ENCODE measurements at places on chromosomes 6 and 20.

DNA sequence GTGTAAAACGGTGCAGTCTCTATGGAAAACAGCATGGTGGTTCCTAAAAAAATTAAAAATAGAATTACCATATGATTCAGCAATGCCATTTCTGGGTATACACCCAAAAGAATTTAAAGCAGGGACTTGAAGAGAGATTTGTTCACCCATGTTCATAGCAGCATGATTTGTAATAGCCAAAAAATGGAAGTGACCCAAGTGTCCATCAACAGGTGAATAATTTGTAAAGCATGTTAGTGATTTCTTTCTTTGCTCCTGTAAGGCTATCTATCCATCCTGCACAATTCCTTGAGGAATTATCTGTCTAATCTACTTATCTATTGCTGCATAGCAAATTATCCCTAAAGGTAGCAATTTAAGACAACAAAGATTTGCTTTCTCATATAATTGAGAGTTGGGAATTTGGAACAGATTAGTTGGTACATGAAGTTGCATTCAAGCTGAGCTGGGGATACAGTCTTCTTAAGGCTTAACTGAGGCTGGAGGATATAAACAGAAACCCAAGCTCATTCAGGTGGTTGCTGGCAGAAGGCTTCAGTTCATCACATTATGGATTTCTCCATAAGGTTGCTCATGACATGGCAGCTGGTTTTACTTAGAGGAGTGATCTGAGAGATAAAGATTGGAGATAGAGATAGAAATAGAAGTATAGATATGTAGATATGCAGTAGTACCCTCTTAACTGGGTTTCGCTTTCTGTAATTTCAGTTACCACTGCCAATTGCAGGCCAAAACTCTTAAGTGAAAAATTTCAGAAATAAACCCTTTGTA lies 62.0 kb downstream of the IL22RA2 start:
- DNase-seq: no peak

DNA sequence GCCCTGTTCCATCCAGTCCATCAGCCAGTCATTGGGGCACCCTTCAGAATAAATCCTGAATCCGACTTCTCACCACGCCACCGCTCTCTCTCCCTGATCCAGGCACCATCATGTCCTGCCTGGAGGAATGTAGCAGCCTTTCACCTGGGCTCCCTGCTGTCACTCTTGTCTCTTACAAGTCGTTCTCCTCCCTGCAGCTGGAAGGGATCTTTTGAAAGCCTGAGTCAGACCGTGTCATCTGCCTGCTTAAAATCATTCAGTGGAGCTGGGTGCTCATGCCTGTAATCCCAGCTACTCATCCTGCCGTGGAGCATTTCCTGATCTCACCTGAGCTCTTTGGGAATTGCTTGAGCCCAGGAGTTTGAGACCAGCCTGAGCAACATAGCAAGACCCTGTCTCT lies 19.2 kb upstream of the KCNG1 start:
- DNase-seq: no peak

- DNase-seq: no peak
These were observed 185.1 kb upstream of the RAB32 start for GRCh38 chr6:146358431-146359046.

GRCh38 chr6:168206186-168206585 lies 113.4 kb downstream of the DACT2 start:
- no peak for DNase-seq

- DNase-seq: no peak
These were observed 136.2 kb downstream of the BMP7 start for GRCh38 chr20:57130160-57130772.

- DNase-seq: no peak
These were observed 568.0 kb upstream of the MARCKS start for GRCh38 chr6:113289166-113289565.

DNA sequence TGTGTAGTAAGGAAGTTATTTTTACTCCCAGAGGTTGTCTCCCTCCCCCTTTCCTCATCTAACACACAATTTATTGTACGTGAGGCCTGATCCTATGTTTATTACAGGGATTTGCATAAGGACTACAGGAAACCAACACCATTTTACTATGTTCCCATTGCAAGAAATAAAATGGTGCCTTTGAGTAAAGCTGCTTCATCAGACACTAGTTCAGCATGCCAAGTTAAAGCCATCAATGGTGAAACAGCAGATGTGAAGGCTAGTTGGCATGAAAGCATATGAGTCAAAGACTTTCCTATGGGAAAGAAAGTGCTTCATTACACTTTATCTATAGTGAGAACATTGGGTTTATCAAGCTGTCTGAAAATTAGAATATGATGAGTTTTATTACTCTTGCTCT lies 543.0 kb downstream of the GRIK2 start:
- DNase-seq: no peak

DNA sequence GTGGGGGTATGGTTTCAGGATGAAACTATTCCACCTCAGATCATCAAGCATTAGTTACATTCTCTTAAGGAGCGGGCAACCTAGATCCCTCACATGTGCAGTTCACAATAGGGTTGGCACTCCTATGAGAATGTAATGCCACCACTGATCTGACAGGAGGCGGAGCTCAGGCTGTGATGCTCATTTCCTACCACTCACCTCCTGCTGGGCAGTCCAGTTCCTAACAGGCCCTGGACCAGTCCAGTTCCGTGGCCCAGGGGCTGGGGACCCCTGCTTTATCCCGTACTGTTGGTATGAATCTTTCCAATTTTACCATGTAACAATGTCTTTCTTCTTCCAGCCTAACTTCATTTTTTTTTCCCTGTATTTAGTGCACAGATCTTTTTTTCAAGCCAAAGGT lies 94.9 kb downstream of the OGFRL1 start:
- no peak for DNase-seq

GRCh38 chr6:71463061-71463460 lies 174.4 kb downstream of the OGFRL1 start:
- DNase-seq: no peak

- no peak for DNase-seq
These were observed 112.2 kb upstream of the ADTRP start for GRCh38 chr6:11890849-11891248.

All from colonic mucosa (tissue), 4 donors.